NCI-H1092 (cell line): ENCODE measurements at places on chromosomes 6 and 20.

DNA sequence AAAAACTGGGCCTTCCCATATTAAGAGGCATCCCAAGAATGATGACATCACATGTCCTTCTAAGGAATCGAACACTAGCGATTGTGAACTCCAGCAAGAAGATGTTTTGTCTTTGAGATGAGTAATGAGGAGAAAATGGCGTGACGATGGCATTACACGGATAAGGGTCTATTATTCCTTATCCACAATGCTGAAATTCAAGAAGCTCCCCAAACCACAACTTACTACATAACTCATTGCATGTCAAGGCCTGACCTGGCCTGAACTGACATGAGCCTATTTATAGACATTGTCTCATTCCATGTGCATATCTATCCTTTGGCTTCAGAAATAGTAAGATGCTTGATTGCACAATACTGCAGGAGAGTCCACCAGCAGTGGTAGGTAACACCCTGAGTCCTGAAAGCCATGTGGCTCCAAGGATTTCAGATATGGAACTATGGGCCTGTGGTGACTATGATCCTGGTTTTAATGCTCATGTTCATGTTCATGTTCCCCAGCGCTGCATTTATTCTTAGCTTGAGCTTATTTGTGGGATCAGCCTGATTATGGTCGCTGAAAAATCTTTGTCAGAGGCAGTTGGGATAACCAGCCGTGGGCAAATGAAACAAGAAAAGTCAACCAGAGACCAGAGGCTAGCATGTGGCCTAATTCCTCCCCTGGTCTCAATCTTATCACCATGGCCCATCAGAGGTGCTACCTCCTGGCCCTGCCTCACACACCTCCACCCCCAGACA is 183.2 kb upstream of the JARID2 start:
- no peak for DNase-seq

DNA sequence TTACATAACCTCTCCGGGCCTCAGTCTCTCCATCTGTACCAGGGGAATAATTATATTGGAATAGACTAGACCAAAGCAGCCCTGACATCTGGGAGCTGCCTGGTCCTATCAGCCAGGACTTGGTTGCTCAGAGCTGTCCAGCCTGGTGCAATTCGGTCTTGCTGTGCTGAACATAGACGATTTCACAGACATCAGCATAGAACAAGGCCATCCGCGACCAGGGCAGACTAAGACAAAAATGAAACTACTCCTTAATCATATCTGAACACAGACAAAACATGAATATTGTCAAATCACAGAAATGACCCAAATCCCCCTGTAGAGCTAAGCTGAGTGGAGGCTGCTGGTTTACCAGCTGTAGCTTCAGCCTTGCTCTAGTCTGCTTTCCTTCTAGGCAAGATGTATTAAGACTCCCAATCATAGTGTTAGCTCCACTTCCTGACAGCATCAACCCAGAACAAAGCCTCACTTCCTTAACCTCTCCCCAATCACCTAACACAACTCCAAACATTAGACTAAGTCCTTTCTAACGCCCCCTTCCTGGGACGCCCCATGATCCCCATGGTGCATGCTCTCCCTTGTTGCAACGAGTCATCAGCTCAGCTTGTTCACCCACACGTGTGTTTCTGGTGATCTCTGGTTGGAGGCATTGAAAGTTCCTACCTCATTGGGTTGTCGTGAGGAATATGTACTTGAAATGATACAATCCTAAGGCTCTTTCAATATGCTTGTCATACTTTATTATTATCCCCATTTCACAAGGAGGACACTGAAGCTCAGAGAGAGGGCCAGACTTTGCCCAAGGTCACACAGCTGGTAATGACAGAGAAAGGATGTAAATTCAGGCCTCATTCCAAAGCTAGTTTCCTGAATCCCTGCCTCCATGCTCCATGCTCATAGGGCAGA is 3.5 kb upstream of the MAPK13 start:
- DNase-seq = no peak

DNA sequence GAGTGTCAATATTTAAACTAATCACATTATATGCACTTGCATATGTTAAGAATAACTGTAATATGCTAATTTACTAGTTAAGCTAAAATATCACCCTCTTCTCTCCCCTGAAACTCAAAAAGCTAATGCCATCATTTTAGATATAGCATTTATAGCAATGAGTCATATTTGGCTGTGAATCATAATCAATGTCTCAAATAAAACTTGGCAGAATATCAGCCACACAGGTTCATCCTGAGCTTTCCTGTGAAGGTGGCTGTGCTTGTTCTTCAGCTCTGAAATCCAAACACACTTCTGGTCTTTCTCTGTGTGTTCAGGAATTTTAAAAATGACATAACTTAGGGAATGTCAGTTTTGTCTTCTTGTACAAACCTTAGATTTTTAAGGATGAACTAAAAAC is 12.8 kb upstream of the PNRC1 start:
- no peak for DNase-seq

DNA sequence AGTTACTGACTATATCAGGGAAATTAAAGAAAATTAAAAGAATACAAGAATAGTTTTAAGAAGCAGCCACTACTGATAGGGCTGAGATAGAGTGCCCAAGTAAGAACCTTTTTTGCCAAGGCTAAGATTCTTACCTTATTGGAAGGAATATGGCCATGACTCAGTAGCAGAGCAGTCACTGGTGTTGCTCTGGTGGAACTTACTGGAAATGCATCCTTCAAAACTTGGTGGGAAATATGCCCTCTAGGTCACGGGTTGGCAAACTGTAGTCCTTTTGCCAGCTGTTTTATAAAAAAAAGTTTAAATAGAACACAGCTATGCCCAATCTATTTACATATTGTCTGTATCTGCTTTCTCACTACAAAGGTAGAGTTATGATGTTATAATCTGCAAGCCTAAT is 6.0 kb downstream of the HSF2 start:
- DNase-seq = no peak

DNA sequence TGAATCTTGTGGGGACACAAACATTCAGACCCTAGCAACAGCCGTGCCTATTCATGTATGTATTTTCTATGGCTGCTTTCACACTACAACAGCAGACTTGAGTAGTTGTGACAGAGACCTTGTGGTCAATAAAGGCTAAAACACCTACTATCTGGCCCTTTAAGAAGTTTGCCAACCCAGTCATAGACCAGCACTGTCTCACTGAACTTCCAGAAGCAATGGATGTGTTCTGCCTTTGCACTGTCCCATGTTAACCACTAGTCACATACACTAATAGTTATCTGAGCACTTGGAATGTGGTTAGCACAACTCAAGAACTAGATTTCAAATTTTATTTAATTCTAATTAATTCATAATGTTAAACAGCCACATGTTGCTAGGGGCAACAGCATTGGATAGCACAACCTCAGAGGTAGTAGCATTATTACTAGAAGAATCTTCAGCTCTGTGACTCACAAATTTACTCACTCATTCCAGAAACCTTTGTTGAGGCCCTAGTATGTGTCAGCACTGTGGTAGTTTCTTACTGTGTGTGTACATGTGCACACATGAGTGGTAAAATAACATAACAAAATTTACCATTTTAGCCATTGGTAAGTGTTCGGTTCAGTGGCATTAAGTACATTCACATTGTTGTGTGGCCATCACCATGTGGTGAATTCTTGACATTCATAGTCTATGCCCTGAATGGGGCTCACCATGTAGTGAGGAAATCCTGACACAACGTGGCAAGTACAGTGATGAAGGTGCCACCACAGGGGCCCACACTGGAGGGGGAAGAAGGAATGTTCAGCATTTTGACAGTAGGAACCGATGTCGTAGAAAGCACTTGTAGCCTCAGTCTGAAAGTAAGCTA is 107.3 kb downstream of the CEP57L1 start:
- no peak for DNase-seq

DNA sequence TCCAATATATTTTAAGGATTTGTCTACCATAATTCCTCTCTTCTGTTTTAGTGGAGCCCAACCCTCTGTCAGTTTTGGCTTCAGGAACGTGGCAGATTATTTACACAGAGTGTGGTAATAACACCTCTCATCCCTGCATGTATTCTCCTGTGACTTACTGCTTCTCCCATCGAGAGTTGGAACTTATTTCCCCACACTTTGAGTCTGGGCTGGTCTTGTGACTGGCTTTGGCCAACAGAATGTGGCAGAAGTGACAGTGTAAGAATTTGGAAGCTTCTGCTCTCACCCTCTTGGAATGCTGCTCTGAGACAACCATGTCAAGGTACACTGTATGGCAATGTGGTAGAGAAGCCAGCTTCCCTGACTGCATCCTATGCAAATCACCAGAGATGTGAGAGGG is 407.7 kb downstream of the EPM2A start:
- DNase-seq = no peak

DNA sequence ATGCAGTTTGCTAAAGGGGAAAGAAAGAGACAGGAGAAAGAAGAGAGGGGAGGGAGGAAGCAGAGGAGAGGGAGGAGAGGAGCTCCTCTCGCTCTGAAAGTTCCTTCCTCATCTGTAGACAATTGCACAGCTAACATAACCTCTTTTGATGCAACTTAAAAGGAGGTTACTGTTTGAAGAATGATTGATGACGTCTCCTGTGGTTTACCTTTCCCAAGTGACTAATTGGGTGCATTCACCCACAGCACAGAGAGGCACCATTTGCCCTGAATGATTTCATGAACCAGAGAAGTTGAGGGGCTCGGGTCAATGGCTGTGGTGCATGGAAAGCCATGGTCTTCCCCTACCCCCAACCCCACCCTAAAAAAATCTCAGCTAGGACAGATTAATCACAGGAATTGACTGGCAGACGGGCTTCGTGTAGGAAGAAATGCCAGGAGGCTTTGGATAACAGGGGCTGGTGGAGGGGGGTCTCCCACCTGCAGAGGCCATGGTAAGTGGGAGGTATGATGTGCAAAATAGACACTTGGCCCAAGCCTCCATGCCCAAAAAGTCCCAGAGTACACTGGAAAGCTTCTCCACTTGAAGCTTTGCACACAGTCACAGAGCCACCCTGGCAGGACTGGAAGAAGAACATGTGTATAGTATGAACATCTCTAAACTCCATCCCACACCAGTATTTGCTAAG is 213.7 kb downstream of the ANKRD60 start:
- DNase-seq = no peak

DNA sequence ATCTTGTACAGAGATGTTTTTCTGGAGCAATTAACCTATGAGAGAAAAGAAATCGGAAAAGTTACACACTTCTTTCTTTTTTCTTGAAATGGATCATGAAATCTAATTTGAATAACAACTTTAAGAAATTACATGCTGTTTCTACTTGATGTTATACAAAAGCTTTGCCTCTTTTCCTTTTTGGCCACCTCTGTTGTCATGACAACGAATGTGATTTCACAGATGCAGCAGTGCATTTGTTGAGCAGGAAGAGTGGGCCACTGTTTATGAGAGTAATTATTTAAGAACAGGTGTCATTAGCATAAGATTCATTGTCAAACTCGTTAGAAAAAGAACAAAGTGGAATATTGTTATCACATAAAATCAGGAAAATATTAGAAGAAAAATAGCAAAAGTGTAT is 148.3 kb upstream of the IMPG1 start:
- no peak for DNase-seq

DNA sequence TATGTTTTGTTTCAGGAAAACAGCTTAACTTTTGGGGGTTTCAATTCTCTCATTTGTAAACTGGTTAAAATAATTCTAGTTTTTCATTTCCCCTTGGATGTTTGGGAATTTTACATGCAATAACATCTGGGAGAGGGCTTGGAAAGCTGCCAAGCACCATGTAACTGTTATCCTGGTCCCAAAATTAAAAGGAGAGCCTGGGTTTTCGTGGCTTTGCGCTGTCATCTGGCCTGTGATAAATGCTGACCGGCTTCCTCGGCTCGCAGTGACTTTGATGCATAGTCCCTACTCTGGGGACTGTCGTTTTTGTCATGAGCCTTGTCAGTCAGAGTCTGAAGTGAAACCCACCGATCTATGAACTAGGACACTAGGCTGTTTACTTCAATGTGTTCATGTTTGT is 12.2 kb downstream of the SLC35F1 start:
- no peak for DNase-seq

- no peak for DNase-seq
These were observed 3.9 kb upstream of the LRP11 start for GRCh38 chr6:149867876-149868640.

DNA sequence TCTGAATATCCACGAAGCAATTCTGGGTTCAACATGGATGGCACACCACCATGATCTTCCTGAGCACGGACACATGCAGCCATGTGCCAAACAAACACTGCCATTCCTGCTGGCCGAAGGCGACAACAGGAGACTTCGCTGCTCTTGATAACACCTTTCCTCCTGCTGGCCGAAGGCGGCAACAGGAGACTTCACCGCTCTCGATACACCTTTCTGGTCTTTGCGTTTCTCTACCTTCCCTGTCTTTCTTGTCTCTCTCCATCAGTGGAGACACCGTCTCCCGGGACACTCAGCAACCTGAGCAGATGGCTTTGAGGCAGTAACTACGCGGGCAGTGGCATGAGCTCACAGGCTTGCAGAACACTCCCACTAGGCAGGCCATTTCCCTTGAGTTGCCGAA is 54.9 kb upstream of the MPC1 start:
- no peak for DNase-seq

DNA sequence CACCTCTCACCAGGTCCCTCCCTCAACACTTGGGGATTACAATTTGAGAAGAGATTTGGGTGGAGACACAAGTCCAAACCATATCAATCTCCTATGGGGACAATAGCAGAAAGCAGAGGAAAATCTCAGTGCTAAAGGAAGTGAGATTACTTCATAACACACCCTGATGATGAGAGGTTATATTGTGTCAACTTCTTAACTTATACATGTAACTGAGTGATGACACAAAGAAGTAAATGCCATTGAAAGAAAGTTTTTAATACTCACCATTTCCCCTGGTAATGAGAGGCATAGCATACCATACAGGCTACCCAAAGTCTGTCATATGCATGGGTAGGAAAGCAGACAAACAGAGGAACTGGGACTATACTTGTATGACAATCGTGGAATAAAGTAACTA is 137.2 kb downstream of the MMUT start:
- DNase-seq = no peak

GRCh38 chr6:38065734-38066305 is 246.3 kb downstream of the ZFAND3 start:
- no peak for DNase-seq
